ENCODE measurements at places on chromosomes 4 and X. TPM values are rescaled to one million over a fixed set of nuclear protein-coding genes. Genes with fewer than 3 reads are reported as not detected.

SOX3 gene
- total RNA-seq: not detected

CXCL3 gene
- 3.2 TPM for total RNA-seq

IRS4 gene
- not detected for total RNA-seq

WAS gene
- total RNA-seq: 1.1 TPM

SYTL4 gene
- total RNA-seq: 2.0 TPM

EBP gene
- total RNA-seq: 21.5 TPM
